ENCODE measurements at places on chromosomes 2 and 18.

GRCh38 chr2:239476029-239476756 is 75.4 kb upstream of the HDAC4 start:
- DNase-seq: no peak

GRCh38 chr2:86176597-86176996 is 18.7 kb downstream of the IMMT start:
- DNase-seq: no peak

DNA sequence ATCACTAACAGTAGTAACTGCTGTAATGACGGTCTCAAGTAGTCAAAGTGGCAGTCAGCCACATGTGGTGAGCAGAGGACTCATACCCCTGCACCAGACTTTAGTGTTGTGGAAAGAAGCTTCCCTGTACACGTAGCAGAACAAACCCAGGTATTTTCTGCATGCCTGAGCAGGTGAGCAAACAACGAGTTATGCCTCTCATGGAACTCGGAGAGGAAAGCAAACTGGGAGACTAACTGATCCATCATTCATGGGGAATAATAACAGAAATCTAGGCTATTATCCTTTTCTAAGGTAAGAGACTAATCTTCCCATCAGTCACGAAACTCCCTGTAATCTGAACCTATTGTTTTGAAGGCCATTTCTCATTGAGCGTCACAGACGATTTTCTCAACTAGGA is 1495.2 kb upstream of the NXPH2 start:
- DNase-seq: no peak

DNA sequence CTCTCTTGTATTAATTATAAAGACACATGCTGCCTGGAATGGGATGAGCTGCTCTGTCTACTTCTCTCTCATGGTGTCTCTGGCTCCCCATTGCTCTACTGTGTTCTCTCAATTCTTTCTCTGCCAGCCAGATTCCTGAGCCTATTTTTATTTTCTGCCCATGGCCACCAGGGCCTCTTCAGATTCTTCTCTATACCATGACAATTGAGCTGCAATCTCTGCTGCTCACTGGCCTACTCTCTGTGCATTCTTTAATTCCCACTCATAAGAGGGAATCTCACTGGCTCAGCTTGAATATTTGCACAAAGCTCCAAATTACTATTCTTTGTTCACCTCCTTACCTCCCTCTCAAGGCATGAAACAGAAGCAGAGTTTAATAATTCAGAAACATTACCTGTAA is 161.4 kb upstream of the GULP1 start:
- no peak for DNase-seq

- DNase-seq: peak; percentile 30
Measured at GRCh38 chr18:43596105-43596712, 318.9 kb upstream of the SYT4 start.

- no peak for DNase-seq
Measured at GRCh38 chr2:175965773-175966172, 36.3 kb downstream of the LNPK start.

Data from GM12865 (cell line).